Placental epithelial cell (primary cell): ENCODE measurements at places on chromosomes 7 and 10. TPM values are rescaled to one million over a fixed set of nuclear protein-coding genes. Genes with fewer than 3 reads are reported as not detected.

SLC26A3 gene
- 0.11 TPM in 1 of 2 replicates, not detected in the other for total RNA-seq

TMEM273 gene
- not detected in 2 replicates for total RNA-seq

CTAGE8 gene
- total RNA-seq: 7.9 TPM in 1 of 2 replicates, not detected in the other

OR2A5 gene
- total RNA-seq: not detected in 2 replicates

RAPGEF5 gene
- total RNA-seq: 0.79 and 1.1 TPM in 2 replicates

ST8SIA6 gene
- total RNA-seq: not detected in 2 replicates

CYP2C9 gene
- total RNA-seq: not detected in 2 replicates

GFRA1 gene
- total RNA-seq: under 0.01 TPM in 2 replicates

MMP21 gene
- total RNA-seq: 0.11 TPM in 1 of 2 replicates, not detected in the other

EIF5AL1 gene
- total RNA-seq: 0.39 and 0.54 TPM in 2 replicates

GPRIN2 gene
- total RNA-seq: 4.7 TPM in 1 of 2 replicates, not detected in the other

GLI3 gene
- total RNA-seq: 1.8 and 3.1 TPM in 2 replicates

C10orf105 gene
- total RNA-seq: not detected in 2 replicates

KCP gene
- 0.33 and 1.2 TPM in 2 replicates for total RNA-seq

C7orf33 gene
- total RNA-seq: not detected in 2 replicates

CYP2C8 gene
- 0.39 TPM in 1 of 2 replicates, not detected in the other for total RNA-seq

PDK4 gene
- total RNA-seq: not detected in 2 replicates

C10orf90 gene
- total RNA-seq: not detected in 2 replicates

EXOSC1 gene
- 34.2 and 37.0 TPM in 2 replicates for total RNA-seq

EPO gene
- 0.22 and 0.39 TPM in 2 replicates for total RNA-seq

STYXL1 gene
- 32.6 and 58.7 TPM in 2 replicates for total RNA-seq

ZNF239 gene
- total RNA-seq: 3.5 and 4.4 TPM in 2 replicates

CALN1 gene
- not detected in 2 replicates for total RNA-seq

HILPDA gene
- total RNA-seq: 21.3 and 24.3 TPM in 2 replicates

CYP26C1 gene
- total RNA-seq: not detected in 2 replicates
